NCI-H187 (cell line): ENCODE measurements at places on chromosomes 12 and 14.

- DNase-seq: no peak
These were observed 5.2 kb downstream of the LRRIQ1 start for GRCh38 chr12:85041395-85041794.

DNA sequence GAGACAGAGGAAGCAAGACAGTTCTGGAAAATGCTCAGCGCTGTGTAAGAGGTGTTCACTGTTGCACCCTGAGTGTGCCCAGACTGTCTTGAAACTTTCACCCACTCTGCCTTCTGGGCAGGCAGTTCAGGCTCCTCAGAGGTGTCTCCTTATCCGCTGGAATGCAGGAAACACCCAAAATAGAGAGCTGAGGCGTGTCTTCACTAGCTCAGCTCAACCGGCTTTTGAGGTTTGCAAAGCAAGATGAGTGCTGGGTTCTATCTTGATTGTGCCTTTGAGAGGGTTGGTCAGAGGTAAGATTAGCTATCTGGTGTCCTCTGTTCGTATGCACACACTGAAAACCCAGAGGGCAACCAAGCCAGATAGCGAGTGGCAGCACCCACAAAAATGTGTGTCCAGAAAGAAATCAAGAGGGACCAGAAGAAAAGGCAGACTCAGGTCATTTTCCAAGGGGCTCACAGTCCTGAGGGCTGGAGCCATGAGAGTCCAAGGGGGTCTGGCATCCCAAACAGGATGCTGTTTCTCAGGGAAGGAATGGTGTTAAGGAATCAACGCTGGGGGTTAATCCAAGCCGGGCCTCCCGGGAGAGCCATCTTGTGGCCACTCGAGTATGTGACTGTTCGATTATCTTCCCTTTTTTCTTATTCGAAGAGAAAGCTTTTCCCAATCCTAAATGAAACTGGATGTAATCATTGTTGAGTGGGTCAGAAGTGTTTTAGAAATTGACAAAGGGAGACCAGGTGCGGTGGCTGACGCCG, 47.1 kb downstream of the TBX3 start:
- no peak for DNase-seq

DNA sequence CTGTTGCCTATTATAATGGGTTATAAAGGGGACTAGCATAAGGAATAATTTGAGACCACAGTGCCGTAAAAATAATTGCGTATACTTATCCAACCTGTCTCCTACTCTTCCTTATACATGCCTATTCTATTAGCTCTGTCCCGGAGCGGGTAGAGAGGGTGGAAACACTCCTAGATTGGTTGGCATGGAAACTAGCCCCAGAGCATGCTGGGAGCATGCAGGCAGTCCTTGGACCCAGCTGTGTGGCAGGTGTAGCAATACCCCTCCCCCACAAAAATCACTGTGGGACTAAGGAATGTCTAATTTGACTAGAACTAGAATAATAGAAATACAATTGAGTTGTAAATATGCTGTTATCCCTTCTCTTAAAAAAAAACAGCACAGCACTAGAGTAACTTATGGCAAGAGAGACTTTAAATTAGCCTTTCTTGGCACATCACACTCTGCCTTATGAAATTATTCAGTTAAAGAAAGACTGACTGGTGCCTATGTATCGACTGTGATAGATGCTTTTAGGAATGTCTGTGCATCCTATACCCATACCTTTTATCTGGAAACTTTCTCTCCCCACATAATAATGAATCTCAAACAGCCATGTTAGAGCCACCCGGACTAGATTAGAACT, 244.0 kb upstream of the DAAM1 start:
- peak; percentile 85 for DNase-seq

- DNase-seq: no peak
These were observed 379.8 kb downstream of the MED13L start for GRCh38 chr12:115897729-115898128.

DNA sequence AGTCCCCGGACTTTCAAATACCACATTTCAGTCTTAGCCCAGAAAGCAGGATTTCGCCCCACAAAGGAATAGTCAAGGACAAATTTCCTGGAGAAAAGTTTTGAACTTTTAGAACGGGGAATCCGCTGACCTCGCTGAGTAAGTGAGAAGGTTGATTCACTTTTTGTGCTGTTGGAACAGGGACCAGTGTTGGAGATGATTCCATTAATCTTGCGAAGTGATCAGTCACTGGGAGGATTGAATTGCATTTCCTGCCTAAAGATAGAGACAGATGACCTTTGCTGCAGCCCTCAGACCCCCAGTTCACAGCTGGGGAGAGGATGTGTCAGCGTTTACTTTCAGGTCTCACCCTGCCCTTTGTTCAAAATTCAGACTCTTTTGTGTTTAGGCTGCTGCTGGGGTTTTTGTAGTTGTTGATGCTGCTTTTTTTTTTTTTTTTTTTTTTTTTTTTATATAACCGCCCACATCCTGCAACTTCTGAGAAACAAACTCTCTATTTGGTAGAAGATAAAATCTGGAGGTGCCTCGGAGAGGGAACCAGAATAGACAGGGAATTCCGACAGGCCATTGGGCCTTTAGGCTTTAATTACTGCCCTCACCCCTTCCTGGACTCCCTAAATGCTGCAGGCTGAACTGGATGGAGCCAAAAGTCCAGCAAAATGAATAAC, 9.8 kb upstream of the KDM2B start:
- no peak for DNase-seq

- DNase-seq: no peak
These were observed 149.2 kb upstream of the SYT10 start for GRCh38 chr12:33588725-33589405.
